Activated B cell treated with CpG ODN at 0.5 μM for 24 hours (primary cell): ENCODE measurements at places on chromosomes 13 and 19.
A peak's percentile ranks its signal among the peaks of the same experiment; 100 is the strongest.

GRCh38 chr19:18109733-18110608, 12.4 kb downstream of the MAST3 start:
- DNase-seq, result peak; percentile 62

DNA sequence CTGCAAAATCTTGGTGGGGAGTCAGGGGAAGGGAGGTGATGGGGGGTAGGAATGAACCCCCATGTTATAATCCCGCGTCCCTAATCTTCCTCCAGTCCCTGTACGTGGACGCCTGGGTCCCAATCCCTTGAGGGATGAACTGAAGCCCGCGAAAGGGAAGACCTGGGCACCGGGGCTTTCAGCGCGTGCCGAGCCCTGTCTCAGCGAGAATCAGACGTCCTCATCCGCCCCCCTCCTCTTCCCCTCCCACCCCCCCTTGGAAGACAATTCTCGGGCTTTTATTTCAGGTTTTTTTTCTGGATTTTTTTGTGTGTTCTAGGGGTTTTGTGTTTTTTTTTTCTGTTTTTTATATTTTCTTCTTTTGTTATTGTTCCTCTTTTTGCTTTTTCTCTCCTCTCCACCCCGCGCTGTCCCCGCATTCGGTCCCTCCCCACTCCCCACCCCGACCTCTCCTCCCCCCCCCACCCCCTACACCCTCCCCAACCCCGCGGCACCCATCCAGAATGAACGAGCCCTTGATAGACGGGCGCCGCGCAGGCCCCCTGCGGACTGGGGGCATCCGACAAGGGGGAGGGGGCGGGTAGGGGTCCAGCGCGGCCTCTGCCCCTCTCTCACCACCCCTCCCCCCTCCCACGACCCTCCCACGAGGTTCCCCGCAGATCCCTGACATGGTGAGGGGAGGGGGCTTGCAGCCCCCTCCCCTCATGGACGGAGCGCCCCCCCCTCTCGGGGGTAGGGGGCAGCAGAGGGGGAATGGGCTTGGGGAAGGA, 10.3 kb downstream of the C19orf81 start:
- DNase-seq, result no peak

DNA sequence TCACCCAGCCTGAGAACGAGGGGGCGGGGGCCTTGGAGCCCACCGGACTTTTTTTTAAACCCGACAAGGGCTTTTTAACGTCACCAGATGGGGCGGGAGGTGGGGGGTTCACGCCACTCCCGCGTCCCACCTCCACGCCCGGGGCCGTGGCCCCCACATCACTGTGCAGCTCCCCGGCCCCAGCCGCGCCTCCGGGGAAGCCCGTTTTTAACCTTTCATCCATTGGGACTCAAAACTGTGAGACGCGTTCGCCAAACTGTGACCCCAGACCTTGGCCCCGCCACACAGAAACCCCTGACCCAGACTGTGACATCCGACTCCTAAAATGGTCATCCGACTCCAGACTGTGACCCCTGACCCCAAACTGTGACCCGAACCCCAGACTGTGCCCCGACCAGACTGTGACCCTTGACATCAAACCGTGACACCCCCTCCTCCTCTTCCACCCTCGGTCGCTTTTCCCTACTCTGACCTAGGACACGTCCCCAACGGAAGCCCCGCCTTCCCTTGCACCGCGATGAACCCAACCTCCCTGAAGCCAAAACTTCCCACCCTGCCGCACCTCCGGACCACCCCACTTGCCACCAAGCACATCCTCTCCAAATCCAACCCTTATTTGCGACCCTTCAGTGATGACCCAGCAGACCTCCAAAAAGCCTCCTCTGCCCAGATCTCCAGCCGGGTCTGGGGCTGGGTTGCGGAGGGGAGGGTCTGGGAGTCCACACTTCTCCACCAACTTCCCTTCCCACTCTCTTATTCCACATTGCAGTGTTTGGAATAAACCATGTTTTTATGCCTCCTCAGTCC, 1.5 kb upstream of the GRWD1 start:
- DNase-seq, result no peak

- DNase-seq, result no peak
Measured at GRCh38 chr19:9729162-9729561, 39.4 kb downstream of the ZNF846 start.

- DNase-seq, result no peak
Measured at GRCh38 chr13:23766283-23766682, 122.9 kb downstream of the MIPEP start.

DNA sequence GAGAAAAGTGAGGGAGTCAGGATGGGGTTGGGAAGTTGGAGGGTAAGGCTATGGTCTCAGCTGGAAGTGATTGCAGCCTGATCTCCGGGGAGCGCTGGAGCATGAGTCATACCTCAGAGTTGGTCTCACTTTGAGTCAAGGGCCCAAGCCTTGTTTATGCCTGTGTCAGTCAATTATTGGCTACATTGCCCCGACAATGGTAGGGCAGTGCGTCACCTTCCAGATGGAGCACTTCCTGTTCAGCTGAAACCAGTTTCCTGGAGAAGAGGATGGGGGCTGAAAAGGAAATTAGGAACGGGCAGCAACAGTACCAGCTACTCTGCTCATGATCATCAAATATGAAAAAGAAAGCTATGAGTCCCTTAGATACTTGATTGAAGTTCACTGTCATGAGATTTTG, 60.4 kb downstream of the ADGRE1 start:
- no peak for DNase-seq

DNA sequence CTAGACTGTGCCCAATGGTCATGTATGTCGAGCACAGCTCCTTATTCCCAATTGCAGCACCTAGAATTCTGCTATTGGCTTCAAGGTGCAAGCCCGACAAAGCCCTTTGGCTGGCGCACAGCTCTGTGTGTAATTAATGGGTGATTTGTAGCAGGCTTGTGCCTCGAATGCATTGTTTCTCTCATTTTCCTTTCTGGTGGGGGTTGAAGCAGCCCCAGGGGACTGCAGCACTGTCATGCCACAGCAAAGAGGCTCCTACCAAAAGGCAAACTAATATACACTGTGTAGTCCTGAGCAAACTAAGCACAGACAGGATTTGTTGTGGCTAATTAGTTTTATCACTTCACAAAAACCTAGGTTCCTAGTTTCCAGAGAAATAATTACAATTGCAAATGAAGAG, 898.7 kb downstream of the UQCRFS1 start:
- no peak for DNase-seq

DNA sequence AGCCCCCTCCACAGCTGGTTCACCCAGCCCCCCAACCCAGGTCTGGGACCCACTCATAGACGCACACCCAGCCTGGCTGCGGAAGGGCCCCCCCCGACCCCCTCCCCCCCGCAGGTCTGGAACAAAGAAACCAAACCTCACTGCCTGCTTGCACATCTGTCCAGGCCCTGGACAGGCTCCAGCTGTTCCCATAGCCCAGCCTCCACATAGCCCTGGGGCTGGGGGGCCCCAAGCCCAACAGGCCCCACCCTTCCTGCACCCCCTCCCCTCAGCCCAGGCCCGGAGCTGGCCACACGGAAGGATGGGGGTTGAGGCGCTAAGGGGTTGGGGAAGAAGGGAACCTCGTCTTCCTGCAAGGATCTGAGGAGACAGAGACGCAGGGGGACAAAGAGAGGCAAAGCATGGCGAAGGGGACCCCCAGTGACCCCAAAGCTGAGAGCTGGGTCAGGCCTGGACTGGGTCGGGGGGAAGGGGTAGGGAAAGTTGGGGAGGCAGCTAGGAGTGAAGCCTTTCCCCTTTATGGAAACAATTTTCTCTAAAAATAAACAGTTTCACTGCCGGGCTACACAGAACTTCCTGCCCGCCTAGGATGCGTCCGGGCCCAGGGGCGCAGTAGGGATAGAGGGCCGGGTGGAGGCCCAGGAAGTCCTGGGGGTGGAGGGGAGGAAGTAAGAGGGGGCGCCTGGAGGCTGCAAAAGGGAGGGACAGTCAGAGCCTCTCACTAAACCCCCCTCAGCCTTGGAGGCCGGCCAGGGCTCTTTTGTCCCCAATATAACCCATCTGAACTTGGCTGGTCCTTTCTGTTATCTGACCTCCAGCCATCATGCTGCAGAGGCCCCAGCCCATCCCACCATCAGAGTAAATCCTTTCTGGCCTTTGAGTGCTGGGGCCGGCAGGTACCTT, 2.4 kb downstream of the KANK2 start:
- DNase-seq, result no peak

DNA sequence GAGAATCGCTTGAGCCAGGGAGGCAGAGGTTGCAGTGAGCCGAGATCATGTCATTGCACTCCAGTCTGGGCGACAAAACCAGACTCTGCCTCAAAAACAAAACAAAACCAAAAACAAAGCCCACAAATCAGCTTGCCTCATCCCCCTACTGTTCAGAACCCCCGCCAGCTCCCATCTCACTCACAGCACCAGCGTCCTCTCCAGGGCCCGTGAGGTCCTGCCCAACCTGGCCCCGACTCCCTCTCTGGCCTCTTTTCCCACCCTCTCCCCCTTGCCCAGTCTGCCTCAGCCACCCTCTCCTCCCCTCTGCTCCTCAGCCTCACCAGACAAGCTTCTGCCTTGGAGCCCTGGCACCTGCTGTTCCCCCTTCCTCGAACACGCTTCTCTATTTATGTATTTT, 3.8 kb downstream of the SLC8A2 start:
- no peak for DNase-seq

GRCh38 chr13:44837250-44837649, 152.0 kb downstream of the NUFIP1 start:
- DNase-seq, result no peak

DNA sequence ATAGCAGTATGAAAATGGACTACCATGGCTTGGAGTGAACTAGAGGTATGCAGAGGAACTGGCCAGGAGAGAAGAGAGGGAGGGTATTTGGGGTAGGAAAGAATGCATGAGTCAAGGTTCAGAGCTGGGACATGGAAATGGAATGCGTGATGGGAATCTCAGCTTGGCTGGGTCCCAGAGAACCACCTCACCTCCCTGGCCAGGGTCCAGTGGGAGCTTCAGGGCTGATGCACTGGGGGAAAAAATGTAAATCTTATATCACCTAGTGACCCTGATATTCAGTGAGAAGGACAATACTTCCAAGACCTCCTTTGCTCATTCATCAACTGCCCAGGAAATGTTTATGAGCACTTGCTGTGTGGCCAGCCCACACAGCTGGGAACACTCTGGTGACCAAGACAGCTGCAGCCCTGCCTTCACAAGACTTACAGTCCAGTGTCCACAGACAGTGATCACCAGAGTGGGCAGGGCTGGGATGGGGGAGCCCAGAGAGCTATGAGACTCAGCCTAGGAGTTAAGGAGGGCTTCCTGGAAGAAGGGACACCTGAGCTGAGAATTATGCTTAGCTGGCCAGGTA, 12.8 kb downstream of the IGSF23 start:
- no peak for DNase-seq

- no peak for DNase-seq
Measured at GRCh38 chr13:44306371-44307192, 67.0 kb upstream of the SERP2 start.

GRCh38 chr13:37107456-37107855, 2.0 kb upstream of the CSNK1A1L start:
- no peak for DNase-seq

- no peak for DNase-seq
Measured at GRCh38 chr13:23724196-23724970, 154.2 kb downstream of the TNFRSF19 start.

GRCh38 chr13:113737803-113738202, 21.2 kb upstream of the TMEM255B start:
- DNase-seq, result no peak

DNA sequence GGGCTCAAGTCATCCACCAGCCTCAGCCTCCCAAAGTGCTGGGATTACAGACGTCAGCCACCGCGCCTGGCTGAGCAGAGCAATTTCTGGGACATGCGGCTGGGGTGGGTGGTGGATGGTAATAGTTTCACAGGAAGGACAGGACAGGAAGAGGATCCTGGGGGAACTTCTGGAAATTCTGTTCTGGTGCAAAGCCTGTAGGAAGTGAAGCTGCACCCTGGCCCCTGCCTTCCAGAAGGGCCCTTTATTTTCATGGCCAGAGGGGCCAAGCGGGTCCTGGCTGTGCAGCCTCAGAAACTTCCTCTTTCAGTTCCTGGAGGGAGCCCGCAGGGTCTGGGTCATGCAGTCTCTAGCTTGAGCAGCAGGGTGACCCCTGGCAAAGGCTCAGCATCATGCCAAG, 15.7 kb downstream of the FEM1A start:
- no peak for DNase-seq

GRCh38 chr13:111325941-111326620, 5.6 kb downstream of the TEX29 start:
- DNase-seq, result no peak

DNA sequence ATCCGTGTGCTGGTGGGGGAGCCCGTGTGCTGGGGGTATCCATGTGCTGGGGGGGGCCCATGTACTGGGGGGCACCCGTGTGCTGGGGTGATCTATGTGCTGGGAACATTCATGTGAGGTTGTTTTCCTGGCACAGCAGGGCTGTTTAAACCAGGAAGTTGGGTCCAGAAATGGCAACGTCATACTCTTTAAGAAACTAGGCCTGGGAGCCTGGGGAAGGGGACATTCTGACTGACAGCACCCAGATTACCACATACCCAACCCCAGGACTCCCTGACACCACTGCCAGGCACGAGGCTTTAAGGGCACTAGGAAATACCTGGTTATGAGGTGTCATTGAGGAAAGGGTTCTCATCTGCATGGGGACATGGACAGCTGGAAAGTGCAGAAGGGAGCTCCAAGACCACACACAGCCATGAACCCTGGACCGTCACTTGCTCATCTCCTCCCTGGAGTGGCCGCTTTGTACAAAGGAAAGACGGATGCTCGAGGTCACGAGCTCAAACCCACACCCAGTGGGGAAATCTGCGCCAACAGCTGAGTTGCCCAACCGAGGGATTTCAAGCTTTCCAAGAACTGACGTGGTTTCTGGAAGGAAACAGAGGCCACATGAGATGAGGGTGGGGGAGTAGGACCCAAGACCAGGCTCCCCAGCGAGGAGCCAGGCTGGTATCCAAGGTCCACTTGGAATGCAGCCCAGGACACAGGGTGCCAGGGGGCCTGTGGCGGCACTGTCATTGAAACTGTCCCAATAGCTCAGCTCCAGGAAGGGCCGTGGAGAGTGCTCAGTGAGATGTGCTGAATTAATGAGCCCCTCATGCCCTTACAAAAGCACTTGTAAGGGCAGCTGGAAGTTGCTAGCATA, 40.9 kb downstream of the RAB20 start:
- DNase-seq, result no peak

GRCh38 chr13:25686831-25687470, 315.2 kb downstream of the ATP8A2 start:
- DNase-seq, result no peak

GRCh38 chr13:26465514-26465913, 92.0 kb upstream of the WASF3 start:
- DNase-seq, result no peak

DNA sequence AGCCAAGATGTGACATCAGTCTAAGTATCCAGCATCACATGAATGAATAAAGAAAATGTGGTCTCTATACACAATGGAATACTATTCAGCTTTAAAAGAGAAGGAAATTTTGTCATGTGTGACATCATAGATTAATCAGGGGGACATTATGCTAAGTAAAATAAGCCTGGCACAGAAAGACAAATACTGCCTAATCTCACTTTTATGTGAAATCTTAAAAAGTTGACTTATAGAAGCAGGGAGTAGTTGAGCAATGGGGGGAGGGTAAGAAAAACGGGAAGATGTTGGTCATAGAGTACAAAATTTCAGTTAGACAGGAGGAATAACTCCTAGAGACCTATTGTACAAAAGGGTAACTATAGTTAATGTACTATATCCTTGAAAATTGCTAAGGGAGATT, 10.4 kb upstream of the LCP1 start:
- DNase-seq, result no peak
